Amniotic stem cell (primary cell): ENCODE measurements at places on chromosomes 6 and 20.

DNA sequence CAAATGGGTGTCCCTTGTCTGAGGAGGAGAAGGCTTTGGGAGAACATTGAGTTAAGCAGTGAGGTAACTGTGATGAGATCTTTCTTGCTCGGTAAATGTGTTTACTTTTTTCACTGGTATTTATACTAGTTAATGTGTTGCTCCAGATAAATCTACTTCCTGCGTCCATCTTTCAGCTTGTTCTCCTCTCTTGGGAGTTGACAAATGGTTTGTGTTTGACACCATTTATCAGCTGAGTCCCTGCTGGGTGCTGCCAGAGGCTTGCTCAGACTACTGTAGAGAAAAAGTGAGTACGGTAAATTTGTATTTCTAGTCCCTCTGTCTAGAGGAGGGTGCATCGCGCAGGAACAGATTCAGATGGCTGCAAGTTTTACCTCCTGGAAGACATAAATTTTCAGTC, 8.3 kb upstream of the PRDM1 start:
- no peak for DNase-seq

- no peak for DNase-seq
Observed at GRCh38 chr20:37311710-37312355, 22.4 kb downstream of the MANBAL start.

- DNase-seq, result no peak
Observed at GRCh38 chr6:138517635-138518034, 18.3 kb upstream of the NHSL1 start.

DNA sequence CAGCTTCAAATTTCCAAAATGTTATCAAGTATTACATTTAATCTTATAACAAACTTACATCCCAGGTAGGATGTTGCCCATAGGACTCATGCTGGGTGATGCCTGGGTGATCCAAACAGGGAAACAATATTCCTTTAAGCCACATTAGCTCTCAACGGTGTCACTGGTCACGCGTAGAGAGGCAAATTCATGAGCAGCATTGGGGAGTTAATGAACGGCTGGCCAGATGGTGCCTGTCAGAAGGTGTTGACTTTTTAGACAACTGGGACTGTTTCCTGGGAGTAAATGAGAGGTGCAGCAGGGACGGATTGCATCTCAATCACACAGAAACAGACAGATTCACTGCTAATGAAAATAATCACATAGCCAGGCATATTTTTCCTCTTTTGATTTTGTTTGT, 83.3 kb upstream of the ID4 start:
- DNase-seq, result no peak

DNA sequence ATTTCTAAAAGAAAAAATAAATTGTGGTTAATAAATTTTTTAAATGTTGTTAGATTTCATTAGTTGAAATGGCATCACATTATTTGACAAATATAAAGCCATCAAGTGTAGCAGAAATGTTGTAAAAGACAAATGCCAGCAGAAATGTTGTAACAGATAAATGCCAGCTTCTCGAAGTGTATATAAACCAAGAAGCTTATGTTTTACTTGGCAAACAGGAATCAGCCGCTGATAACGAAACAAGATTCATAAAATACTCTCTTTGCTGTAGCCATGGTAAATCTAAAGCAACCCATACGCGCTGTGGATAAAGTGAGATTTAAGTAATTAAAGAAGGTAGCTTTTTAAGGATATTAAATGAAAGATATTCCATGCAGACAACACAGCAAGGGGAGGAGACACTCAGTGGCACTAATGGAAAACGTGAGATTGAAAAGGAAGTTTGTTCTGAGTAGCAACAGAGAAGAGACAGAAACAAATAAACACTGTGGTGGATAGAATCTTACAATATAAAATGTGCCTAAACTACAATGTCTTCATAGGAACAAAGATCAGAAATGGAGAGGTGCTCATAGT, 29.6 kb downstream of the BTBD9 start:
- DNase-seq, result no peak

DNA sequence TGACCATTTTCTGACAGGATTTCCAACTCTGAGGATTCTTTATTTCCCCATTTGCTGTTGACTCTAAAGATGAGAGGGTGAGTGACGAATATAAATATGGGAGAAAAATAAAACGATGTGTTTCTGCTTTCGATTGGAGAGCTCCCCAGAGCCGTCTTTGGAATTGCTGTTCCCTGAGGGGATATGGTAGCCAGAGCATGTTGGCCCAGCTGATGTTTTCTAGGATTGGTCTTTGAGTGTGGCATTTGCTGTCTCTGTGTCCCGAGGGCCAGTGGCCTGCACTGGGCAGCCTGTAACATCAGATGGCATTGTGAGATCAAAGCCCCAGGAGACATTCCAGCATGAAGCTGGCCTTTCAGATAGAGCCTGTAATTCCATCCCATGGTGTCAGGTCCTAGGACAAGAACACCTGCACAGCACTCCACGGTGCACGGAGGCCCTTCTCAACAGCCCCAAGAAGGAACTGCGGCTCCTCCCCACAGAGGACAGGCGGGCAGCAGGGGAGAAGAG, 26.7 kb downstream of the PKIG start:
- no peak for DNase-seq

DNA sequence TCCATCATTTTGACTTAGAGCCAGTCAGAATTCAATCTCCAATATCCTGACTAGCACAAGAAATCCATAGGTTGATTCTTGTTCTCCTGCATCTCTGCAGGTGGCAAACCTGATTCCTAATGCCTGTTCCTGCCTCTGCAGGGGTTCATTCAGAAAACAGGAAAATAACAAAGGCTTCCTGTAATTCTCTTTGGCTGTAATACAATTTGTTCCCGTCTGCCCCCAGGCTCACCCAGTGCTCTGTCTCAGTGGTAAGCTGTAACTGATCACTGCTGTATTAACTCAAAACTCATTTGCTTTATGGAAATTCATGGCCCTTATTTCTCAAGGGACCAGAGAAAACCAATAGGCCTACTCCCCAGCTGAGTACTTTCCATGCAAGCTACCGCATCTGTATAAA, 88.6 kb downstream of the OPRM1 start:
- DNase-seq, result no peak

GRCh38 chr20:18858816-18859215, 45.2 kb downstream of the SCP2D1 start:
- no peak for DNase-seq

DNA sequence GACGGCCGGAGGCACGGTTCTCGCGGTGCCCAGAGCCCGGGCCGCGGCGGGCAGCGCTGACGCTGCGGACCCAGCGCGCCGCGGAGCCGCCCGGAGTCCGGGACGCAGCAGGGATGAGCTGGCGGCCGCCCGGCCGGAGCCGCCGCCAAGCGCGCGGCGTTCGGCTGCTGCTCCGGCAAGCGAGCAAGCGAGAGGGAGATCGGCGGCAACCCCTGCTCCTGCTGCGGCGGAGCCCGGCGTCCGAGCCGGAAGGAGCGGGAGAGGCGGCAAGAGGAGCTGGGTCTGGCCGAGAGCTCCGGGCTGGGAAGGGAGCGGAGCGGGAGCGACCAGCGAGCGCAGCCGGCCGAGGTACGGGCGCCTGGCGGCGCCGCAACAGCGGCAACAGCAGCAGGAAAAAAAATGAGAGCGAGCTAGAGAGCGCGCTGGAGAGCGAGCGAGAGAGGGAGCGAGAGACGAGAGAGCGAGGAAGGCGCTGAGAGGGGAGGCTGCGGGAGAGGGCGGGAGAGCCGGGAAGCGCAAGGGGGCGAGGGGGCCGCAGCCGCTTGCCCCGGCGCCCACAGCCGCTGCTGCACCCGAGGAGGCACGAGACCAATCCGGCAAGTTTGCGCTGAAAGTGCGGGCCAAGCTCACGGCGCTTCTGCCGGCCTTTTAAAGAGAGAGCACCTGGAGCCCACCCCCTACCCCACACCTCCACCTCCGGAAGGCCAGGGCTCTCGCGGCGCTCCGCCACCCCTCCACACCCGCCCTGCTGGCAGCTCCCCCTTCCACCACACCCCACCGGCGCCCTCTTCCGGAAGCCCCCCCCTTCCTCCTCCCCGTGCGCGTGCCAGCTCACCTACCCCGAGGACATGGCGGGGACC, 496 bp downstream of the GRM4 start:
- DNase-seq, result peak; percentile 25

- DNase-seq, result peak; percentile 14
Observed at GRCh38 chr6:122207794-122208193, 191.7 kb upstream of the HSF2 start.

- no peak for DNase-seq
Observed at GRCh38 chr6:14072084-14072483, 45.5 kb upstream of the CD83 start.

DNA sequence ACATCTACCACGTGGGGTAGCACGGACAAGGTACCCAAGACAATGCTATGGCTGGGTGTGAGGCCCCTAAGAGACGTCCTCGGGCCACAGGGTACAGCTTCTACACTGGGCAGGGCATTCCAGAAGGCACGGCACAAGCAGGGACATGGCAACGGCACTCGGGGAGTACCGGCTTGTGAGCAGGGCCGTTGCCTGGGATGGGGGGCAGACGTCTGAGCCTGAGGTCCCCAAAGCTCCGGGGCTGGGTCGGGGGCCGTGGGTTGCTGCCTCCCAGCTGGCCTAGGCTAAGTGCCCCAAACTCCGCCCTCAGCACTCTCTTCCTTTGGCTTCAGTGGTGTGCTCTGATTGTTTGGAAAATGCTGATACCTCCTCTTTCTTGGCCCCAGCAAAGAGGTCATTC, 110.6 kb downstream of the SULF2 start:
- DNase-seq, result no peak

DNA sequence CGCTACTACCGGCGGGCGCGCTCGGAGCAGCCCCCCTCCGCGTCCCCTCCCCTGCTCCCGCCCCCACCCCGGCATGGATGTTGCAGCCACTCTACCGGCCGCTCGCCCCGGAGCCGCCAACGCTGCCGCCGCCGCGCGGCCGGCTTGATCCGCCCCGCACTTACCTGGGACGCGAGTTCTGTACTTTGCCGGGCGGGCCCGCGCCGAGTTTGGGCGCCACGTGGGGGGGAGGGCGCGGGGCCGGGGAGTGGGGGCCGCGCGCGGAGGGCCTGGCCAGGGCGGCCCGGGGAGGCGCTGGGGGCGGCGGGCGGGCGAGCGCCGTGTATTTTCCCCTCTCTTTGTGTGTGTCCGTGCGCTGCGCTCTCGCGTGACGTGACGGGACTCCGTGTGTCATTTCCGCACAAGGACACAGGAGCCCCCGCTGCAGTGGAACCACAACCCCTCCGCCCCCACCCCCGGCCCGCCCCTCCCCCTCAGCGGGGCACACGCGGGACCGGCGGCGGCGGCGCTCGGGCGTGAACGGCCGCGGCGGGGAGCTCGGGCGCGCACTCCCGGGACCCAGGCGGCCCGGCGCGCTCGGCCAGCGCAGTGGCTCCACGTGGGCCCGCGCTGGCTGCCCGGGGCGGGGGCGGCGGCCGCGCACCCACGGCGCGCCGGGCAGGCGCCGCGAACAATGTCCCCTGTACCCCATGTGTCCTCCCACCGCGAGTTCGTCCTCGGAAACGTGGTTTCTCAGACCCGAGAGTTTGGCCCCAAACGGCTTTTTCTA, at the start of gene BEND3:
Gene BEND3 (minus strand): TSS at position 590 of the 769 bp plus-strand sequence. CDS start 16,230 bp downstream, outside the sequence.
- DNase-seq, result no peak

DNA sequence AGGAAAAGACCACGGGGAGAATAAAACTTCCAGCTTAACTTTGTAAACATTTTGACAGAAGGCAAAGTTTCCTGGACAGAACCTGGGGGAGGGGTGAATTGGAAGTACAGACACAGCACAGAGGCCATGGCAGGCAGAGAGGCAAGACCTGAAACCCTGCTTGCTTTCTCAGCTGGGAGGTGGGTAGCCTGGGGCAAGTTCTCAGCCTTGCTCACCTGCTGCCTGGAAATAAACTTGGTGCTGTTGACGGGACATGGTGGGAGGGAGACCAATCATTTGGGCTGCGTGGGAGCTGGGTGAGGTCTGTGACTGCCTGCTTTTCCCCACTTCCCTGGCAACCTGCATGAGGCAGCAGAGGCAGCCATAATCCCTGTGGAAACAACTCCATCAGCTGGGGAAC, 221.3 kb downstream of the MOXD1 start:
- DNase-seq, result no peak

GRCh38 chr6:88865275-88865674, 98.1 kb downstream of the RNGTT start:
- no peak for DNase-seq

GRCh38 chr6:14972379-14973067, 273.3 kb upstream of the JARID2 start:
- no peak for DNase-seq

DNA sequence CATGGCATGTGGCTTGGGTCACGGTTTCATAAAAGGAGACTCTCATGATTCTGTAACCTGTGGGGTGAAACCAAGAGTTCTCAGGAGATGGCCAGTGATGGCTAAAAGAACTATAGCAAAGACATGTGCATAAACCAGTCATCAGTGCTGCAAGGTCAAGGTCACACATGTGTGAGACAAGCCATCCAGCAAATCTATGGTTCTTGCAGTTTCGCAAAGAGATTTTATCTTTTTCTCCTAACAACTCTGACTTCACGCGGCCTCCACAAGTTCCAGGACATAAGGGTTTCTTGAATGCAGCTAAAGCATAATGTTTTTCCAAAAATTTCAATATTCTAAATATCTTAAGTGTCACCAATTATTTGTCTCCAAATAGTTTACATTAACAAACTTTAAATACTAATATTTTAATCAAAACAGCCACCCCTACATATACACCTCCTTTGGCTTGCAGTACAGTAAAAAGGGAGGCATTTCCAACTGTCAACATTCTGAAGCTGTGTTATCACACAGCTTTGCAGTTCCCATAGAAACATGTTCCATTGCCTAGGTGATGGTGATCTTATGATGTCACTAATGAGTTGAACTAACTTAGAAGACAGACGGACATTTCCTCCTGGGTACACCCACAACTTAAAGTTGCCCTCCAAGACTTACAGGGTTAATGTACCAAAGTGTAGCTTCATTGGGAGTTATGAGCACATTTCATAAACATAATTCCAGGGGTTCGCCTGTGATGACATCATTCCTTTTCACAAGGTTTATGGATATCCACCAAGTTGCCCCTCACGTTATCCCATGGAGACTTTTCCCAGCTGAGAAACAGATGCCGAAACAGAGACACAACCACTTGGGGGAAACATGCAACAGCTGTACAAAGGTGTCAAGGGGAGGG, 250.9 kb upstream of the PDE10A start:
- no peak for DNase-seq

- no peak for DNase-seq
Observed at GRCh38 chr6:97925504-97925903, 642.5 kb upstream of the MMS22L start.

- DNase-seq, result no peak
Observed at GRCh38 chr6:38460186-38460585, 179.5 kb downstream of the BTBD9 start.

GRCh38 chr6:29751480-29751879, 28.2 kb downstream of the HLA-F start:
- no peak for DNase-seq

- DNase-seq, result no peak
Observed at GRCh38 chr6:18415671-18416340, 28.7 kb downstream of the RNF144B start.

- DNase-seq, result no peak
Observed at GRCh38 chr6:84093441-84094435, 60.2 kb downstream of the MRAP2 start.

DNA sequence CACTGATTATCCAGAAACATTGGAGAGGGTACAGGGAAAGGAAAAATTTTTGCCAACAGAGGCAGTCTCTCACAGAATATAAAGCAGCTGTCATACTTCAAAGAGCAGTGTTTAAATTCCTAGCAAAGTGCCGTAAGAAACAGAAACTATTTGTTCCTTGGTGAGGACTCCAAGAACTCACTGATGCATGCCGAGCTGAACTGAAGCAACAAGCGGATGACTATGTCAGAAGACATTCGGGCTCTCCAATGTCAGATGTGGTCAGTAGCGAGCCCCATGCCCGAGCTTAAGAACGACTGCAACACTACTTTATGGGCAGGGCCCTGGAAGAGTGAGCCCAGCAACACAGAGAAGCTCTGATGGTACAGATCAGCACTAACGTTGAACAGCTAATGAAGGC, 54.7 kb downstream of the OR2B6 start:
- no peak for DNase-seq

- no peak for DNase-seq
Observed at GRCh38 chr6:1595271-1596087, 14.2 kb upstream of the FOXC1 start.
